ENCODE measurements at places on chromosomes 11 and 22.

DNA sequence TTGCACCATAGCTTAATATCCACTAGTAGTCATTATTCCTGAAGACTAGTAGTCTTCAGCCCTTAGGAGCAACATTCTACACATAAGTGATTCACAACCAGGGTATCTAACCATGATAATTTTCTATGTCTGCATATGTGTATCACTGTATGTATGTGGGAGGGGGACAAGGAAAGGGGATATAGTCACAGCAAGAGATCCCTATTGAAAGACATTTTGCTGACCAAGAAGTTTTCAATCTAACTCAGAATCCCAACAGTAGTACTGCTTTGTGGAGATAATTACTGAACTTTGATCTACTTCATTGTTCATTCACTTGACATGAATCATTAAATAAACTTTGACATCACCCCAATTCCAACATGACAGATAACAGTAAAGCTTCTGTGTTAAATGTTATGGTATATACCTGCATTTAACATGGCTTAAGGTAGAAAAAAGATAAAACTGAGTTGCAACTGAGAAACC is 10.3 kb downstream of the PIK3C2A start:
- no peak for DNase-seq

DNA sequence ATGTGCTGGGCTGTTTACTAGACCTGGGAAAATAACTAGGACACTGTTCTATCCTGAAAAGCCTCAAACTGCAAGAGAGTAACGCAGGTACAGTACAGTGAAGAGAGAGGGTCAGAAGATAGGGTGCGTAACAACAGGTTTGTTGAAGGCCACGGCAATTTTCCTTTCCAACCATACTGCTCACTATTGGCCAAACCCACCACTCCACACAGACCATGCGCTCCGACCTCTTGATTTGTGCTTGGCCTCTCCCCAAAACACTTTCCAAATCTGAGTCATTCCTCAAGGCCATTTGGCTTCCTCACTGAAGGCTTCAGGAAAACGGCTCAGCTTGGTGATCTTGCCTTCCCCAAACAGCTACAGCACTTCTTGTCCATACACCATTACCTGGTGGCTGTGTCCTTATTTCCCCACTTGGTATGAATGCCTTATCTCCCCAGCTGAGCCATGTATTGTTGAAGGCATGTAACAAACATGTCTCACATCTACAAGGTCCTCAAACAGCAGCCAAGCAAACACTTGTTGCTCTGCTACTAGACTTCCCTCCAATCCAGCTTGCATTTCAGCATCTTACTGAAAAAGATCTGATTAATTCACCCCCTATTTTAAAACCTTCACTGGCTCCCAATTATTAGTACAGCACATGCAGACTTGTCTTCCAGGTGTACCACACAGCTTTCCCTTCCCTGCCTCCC is 40.9 kb downstream of the TCF20 start:
- no peak for DNase-seq

DNA sequence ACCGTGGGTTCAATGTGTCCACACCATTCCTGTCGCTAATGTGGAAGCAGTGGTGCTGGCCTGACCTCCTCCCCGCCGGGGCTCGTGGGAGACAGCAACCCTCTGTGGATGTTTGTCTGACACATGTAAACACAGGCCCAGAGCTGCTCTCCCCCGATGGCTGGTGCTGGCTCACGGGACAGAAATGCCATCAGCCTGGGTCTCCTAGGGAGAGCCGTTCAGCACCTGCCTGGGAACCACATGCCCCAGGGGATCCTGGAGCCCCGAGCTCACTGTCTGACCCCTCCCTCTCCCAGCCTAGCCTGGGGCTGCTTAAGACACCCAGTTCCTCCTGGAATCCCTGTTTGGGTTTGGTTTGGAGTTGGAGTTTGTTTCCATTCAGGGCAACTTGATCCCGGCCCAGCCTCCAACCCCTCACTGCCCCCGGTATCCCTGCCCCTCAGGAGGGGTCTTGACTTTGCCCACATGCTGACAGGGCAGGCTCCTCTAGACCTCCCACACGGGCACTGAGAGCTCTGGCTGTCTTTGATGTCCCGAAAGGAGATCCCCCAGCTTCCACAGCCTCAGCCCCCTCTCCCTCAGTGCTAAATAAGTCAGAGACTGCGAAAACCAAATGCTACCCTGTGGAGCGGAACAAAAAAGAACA is 50.9 kb upstream of the WNT11 start:
- DNase-seq: no peak

GRCh38 chr11:28808771-28809170 is 700.6 kb downstream of the METTL15 start:
- DNase-seq: no peak

DNA sequence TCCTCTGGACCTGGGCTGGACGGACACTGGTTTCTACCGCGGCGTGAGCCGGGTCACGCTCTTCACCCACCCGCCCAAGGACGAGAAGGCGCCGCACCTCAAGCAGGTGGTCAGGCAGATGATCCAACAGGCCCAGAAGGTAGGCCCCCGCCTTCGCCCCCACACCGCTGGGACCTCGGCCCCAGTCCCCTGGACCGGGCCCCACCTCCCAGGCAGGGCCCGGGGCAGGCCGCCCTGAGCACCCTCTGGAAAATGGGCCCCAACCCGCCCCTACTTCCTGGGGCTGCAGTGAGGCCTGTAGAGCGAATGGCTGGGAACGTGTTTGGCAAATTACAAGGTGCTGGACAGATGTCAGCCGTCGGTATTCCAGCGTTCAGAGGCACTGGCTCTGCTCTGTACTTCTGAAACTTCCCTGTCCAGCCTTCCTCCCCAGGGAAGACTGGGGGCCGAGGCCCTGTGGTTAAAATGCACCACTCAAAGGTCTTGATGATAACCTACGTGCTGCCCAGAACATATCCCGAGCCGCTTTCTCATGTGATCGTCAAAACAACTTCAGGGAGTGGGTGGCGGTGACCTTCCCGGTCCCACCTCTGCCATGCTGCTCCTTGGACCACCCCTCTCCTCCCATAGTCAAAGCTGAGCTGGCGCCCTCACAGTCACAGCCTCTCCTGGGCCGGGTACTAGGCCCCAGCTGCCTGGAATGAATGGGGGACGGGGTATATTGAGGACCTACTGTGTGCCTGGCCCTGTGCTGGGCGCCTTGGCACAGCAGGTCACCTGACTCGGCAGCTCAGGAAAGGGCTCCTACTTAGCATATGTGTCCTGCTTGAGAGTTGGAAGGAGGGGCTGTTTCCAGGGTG is 869 bp downstream of the FAM83F start:
- no peak for DNase-seq

GRCh38 chr11:61675826-61676225 is 4.4 kb upstream of the DAGLA start:
- DNase-seq: no peak

- DNase-seq: no peak
These were observed 96.5 kb downstream of the NXPE2 start for GRCh38 chr11:114774599-114775361.

DNA sequence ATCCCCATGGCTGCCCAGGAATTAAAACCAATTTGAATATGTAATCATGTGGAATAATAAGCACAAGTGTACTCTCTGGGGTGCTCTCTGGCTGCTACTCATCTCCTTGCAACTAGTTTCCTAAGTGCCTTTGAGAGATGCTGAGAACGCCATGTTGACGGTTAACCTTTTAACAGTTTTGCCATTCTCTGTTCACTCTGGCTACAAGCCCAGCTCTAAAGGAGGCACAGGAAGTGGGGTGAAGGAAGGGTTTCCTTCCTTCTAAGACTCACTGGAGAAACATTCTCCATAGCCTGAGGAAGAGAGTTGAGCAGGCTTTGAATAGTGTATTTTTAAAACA is 122.0 kb upstream of the ZC3H12C start:
- no peak for DNase-seq

GRCh38 chr11:119144825-119145486 is 3.9 kb upstream of the ABCG4 start:
- DNase-seq: no peak

DNA sequence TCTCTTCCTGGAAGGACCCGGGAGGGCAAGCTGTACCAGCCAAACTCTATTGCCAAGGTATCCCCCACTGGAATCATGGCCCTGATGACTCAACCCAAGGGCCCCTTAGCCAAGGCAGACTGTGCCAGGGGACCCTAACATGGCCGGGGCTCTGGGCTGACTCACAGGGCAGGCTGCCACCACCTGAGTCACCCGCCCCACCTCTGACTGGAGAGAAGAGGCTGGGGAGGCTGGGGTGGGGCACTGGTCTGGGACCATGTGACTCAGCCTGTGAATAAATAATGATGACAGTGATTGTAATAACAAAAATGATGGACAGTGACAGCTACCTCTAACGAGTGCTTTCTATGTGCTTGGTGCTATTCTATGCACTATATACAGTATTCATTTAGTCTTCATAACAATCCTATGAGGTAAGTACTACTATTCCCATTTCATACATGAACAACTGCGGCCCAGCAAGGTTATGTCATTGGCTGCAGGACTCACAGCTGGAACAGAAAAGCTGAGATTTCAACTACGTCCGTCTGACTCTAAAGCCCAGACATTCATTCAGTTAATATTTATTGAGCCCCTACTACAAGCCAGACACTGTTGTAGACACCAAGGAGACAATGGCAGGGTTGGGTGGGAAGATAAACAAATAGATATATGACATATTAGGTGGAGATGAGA is 84.2 kb downstream of the FBXO7 start:
- no peak for DNase-seq

- DNase-seq: no peak
These were observed 1.9 kb downstream of the KCTD17 start for GRCh38 chr22:37053310-37054055.

GRCh38 chr11:47565340-47566148 is at the start of gene PTPMT1:
PTPMT1 (plus strand) TSS chr11:47565599; CDS start chr11:47565623, 24 bp downstream.
- peak; percentile 81 for DNase-seq

DNA sequence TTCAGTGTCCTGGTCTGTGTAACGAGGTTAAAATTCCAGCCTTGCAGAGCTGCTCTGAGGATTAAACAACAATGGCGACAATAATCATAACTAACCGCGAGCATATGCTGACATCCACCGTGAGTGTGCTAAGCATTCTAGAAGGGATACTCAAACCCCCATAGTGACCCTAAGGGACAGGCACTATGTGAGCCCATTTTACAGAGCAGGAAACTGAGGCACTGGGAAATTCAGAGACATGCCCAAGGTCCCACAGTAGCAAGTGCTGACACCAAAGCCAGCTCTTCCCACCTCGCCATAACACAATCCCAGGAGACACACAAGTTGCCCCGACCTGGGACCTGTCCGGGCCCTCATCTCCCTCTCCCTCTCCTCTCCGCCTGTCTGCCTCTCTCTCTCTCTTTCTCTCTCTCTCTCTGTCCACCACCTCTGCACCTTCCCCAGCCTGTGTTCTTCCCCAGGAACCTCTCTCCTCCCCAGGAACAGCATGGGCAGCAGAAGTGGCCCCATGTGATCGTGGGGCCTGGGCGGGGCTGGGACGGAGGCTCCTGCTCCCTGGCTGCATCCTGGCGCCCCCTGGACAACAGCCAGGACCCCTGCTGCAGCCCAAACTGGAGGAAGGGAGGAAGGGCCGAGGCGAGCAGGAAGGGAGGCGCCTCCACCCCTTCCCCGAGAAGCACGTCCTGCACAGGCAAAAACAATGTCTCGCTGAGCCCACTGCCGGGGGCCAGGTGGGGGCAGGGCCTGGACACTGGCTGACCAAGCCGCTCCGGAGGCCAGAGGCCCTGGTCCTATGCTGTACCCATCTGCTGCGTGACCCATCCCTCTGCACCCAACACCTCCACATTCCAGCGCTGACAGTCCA is 14.8 kb upstream of the MFNG start:
- DNase-seq: no peak

GRCh38 chr11:65918211-65919140 is at the start of gene C11orf68:
C11orf68 (minus strand) TSS chr11:65919062; CDS start chr11:65919031, 31 bp downstream.
- DNase-seq: no peak

GRCh38 chr11:134116210-134116609 is 47.3 kb downstream of the JAM3 start:
- DNase-seq: no peak

DNA sequence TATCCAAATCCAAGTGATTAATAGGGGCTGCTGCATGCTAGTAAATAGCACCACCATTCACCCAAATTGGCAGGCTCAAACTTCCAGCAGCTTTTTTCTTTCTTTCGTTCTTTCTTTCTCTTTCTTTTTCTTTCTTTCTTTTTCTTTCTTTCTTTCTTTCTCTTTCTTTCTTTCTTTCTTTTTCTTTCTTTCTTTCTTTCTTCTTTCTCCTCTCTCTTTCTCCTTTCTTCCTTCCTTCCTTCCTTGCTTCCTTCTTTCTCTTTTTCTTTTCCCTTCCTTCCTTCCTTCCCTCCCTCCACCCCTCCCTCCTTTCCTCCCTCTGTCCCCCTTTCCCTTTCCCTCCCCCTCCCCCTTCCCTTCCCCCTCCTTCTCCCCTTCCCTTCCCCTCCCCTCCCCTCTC is 81.5 kb downstream of the PDE3B start:
- DNase-seq: no peak

DNA sequence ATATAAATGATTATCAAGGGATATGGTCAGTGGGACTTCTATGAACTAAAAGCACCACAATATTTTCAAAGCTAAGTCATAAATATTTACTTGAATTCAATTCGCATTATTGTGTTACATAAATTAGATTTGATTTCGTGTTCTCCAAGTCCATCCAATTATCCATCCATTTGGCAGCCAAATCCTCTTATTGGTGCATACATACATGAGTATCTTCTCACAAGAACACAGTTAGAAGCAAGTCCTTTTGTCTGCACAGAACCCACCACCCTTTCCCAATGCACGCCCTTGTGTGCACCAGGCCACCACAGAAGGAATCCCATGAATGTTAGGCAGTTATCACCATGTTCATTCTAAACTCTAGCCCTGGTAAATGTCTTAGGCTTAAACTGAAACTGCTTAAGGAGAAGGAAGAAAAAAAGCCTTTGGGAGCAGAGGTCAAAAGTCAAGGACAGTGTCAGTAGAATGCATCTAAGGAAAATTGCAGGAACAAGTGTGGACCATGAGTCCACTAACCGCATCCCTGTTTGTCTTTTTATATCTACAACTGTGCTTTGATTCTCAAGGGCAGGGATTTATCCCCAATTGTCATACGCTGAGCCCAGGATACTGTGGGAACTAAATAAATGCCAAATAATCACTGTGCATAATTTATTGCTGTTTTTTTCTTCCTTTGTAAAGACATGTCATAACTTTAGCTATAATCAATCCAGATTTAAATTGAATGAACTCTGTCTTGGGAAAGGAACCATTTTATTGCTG is 108.2 kb upstream of the DDI1 start:
- DNase-seq: no peak

Data from activated T-cell treated with anti-CD3 and anti-CD28 coated beads, Interleukin-2, amount 50 U/mL, for 24 hours (primary cell).